ENCODE measurements at places on chromosomes 6 and 20.

DNA sequence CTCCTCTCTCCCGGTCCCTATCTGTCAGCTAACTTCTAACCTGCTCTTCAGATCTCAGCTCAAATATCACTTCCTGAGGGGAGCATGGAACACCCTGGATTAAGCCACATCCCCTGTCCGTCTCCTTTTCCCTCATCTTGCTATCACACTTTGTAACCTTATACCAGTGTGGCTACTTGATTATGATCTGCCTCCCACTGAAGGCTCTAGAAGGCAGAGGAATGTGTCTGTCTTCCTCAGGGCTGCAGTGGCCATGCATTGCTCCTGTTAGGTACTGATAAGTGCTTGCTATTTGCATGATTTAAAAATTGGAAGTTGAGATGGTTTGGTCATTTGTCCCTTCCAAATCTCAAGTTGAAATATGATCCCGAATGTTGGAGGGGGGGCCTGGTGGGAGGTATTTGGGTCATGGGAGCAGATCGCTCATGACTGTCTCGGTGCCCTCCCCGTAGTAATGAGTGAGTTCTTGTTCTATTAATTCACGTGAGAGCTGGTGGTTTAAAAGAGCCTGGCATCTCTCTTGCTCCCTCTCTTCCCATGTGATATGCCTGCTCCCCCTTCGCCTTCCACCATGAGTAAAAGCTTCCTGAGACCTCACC, 71.4 kb downstream of the PLCB4 start:
- DNase-seq: peak; percentile 44

DNA sequence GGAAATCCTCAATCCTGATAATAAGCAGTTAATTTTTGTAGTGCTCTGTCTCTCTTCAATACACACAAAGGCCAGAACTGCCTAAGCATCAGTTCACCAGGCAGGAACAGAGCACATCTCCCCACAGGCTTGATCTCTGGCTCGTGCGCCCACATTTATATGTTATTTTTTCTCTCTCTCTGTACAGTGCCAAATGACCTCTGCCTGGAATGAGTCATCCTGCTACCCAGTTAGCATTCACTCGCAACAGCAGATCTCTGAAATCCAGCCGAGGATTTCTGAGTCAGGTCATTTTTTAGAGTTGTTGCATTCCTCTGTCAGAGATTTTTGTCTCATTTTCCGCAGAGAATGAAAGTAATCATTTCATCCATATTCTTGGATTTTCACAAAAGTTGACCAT, 107.1 kb downstream of the COL12A1 start:
- no peak for DNase-seq

GRCh38 chr6:29708432-29709179, 14.6 kb upstream of the HLA-F start:
- DNase-seq: peak; percentile 31

GRCh38 chr6:89716532-89716931, 78.0 kb upstream of the LYRM2 start:
- no peak for DNase-seq

GRCh38 chr20:24648919-24649318, 179.5 kb downstream of the SYNDIG1 start:
- no peak for DNase-seq

DNA sequence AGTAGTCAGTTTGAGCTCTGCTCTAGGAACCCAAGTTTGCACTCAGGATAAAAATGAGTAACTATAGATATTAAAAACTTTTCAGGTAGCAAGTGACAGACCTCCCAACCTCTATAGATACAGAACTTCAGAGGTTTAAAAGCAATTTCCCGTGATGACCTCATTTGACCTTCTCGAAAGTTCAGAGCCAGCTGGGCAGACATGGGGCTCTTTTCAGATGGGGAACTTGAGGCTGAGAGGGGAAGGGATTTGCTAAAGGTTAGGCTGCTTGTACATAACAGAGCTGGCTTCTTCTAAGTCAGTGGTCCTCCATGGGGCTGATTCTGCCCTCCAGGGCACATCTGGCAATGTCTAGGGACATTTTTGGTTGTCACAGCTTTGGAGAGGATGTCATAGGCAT, 58.8 kb upstream of the ZNF831 start:
- DNase-seq: no peak

GRCh38 chr20:17762873-17763557, 63.2 kb downstream of the BANF2 start:
- no peak for DNase-seq

GRCh38 chr6:135182071-135183001, 1.2 kb downstream of the MYB start:
- DNase-seq: peak; percentile 55

DNA sequence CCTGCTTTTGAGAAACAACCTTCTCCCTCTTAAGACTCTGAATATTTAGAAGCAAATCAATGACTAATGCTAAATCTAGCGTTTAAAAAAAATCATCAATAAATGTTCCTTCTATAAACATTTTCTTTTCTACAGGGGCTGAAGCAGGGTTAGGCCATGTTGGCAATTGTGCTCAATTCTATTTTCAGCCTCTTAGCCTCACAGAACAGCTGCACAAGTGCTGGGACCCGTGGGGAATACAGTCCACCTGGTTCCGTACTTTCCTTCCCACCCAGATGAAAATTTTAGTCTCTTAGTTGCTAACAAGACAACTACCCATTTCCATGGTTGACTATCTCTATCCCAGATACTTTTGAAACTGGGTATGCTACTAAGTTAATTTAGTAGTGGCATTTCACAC, 138.6 kb downstream of the RPS12 start:
- DNase-seq: no peak

DNA sequence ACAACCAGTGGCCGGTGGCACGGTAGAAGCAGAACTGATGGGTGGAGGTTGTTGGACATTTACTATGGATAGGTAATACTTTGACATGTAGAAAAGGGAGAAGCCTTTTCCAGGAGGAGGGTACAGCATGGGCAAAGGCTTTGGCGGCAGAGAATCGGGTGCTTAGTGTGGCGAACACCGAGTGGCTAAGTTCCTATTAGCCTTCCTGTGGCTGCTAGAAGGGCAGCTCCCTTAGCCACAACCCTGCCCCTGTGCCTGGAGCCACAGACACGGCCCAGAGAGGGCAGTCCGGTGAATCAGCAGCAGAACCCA, 37.9 kb upstream of the TGM2 start:
- DNase-seq: no peak

GRCh38 chr6:18206591-18206990, 51.4 kb downstream of the KDM1B start:
- no peak for DNase-seq

DNA sequence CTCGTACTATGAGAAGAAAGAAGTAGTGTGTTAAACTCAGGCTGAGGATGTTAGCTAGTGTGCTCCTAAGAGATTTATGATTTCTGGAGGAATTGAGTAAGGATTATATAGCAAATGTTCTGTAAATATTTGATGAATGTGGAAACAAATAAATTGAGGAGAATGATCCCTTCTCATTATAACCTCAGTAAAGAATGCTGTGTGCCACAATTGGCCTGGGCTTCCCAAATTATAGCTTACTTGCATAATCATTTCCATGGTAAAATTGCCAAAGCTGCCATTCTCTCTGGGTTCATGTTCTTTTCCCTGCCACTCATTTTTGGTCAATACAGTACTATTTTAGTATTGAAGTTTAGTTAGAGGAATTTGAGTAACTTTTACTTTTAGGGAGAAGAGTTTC, 128.5 kb downstream of the FLRT3 start:
- no peak for DNase-seq

- peak; percentile 81 for DNase-seq
These were observed 26.7 kb downstream of the IYD start for GRCh38 chr6:150395388-150396009.

DNA sequence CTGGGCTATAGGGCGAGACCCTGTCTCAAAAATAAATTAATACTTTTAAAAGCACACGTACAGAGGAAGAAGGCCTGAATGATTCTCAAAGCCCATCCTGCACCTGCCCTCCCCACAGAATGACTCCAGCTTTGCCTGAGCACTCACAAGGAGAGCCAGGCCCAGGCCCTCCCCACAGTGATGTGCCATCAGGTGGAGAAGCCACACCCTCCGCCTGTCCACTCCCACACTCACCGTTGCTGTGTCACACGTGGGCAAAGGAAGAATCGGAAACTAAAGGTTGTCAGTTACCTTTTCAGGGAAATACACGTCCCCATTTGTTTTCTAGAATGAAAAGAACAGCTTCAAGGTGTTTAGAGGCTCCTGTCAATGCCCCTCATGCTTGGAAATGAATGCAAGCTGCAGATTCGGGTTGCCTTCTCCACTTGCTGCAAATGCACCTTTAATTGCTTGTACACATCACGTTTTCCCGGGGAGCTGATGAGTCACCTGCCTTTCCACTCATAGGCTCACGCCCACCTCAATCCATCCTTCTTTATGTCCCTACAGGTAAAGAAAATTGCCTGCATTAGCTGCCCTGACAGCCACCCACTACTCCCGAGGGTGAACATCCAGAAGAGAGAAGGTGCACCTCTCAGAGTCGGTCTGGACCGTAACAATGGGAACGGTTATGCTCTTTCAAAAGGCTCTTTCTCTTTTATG, 45.5 kb upstream of the AFDN start:
- DNase-seq: no peak

DNA sequence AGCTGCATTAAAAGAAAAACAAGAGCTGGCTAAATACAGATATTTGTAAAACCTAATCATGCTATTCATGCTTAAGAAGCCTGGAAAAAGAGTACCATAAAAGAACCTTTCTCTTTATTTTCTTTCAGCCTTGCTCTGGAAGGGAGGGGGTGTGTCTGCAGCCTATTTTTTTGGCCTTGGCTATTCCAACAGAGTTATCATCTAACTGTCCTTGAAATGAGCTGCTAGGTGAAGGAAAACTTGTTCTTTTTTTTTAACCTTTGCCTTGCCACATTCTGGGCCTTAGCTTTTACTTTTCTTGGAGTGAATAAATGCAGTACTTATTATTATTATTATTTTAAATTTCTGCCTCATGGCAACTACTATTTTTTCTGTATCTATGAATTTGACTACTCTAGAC, 224.9 kb upstream of the SYNCRIP start:
- DNase-seq: no peak

- DNase-seq: peak; percentile 27
These were observed 52.5 kb downstream of the RBL1 start for GRCh38 chr20:37042986-37043972.

- DNase-seq: no peak
These were observed 493 bp downstream of the CD83 start for GRCh38 chr6:14118091-14118439.

DNA sequence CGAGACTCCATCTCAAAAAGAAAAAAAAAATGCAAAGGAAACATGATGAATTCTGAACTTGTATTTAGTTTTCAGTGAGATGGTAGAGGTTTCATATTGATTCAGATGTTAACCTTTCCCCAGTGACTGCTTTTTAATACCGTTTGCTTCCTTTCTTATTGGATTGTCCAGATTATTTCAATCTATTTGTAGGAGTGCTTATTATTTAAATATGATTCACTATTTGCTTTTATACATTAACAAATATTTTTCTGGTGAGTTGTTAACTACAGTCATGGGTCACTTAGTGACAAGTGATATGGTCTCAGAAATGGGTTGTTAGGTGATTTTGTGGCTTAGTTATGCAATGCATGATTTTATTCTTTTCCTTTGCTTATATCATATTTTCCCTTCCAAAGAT, 8.4 kb downstream of the PI3 start:
- DNase-seq: no peak

DNA sequence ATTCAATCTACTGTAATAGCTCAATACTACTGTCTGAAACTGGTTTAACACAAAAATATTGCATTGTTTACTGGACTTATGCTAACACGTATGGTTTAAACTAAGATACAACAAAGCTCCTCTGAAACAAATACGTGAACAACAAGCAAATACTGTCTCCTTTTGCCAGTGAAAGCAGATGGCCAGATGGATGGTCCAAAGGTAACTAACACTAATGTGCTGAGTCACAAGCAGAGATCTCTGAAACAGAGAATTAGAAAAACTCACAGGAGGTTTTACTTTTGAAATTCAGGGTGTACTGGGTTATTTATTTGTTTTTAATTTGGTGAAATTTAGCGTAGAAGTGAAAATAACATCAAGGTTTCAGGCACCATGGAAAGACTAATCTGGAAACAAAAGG, 124.3 kb upstream of the SOX4 start:
- no peak for DNase-seq

GRCh38 chr20:6502999-6503398, 264.5 kb upstream of the BMP2 start:
- DNase-seq: no peak

GRCh38 chr20:4602297-4602631, 119.4 kb upstream of the PRND start:
- DNase-seq: no peak

- peak; percentile 19 for DNase-seq
These were observed 142.3 kb downstream of the FARS2 start for GRCh38 chr6:5403609-5404008.

DNA sequence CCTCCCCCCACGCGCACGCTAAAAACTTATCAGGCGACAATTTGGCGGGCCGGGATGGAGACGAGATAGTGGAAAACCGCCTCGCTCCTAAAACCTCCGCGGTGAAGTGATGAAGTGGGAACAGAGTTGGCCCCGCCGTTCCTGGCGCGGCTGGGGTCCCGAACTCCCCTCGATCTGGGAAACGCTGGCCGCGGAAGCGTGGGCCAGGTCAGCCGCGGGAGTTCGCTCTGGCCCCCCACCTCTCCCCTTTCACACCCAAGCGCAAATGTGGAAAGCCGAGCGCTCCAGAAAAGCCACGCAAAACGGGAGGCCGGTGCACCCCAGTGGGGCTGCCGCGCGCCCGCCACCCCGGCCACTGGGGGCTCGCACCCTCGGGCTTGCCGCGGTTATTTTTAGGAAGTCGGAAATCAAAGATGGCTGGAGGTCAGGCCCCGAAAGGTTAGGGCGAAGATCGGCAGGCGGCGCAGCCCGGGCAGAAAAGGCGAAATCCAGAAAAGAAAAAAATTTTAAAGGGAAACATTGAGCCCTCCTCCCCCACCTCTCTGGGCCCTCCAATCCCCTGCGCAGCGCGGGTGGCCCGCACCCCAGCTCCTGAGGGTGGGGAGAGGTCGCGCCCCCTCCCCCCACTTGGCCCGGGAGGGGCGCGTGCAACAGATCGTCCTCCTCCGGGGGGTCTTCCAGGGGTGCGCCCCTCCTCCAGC, 1.0 kb downstream of the SALL4 start:
- peak; percentile 61 for DNase-seq

- DNase-seq: no peak
These were observed 82.2 kb downstream of the MYO6 start for GRCh38 chr6:75830959-75831885.

- DNase-seq: no peak
These were observed 43.7 kb downstream of the TMEM200A start for GRCh38 chr6:130409418-130410100.

GRCh38 chr6:36807143-36807542, 32.1 kb downstream of the CPNE5 start:
- no peak for DNase-seq

DNA sequence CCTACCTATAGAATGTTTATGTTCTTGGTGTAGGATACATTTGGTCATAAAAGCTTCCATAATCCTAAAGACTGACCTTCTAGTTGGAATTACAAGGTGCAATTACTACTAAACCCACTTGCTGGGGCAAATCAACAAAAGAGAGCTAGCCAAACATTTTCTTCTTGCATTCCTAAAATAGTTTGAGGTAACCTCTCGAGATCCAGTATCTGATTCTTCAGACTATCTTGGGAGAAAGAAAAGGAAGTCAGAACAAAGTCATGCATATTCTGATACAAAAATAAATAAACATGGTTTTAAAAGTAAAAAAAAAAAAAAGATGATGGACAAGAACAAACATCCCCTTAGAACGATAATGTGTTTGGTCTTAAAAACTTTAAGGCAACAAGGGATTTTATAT, 294.2 kb upstream of the RSPO3 start:
- no peak for DNase-seq

GRCh38 chr6:161908872-161909271, 635.0 kb upstream of the AGPAT4 start:
- DNase-seq: no peak

Data from hematopoietic multipotent progenitor cell treated with erythropoietin and hydrocortisone succinate and interleukin-3 and kit ligand, for 4 days (in vitro differentiated cells).